ENCODE measurements at places on chromosomes 5 and 9.

- DNase-seq = peak; percentile 43
Observed at GRCh38 chr5:5497152-5497788, 74.8 kb downstream of the ICE1 start.

DNA sequence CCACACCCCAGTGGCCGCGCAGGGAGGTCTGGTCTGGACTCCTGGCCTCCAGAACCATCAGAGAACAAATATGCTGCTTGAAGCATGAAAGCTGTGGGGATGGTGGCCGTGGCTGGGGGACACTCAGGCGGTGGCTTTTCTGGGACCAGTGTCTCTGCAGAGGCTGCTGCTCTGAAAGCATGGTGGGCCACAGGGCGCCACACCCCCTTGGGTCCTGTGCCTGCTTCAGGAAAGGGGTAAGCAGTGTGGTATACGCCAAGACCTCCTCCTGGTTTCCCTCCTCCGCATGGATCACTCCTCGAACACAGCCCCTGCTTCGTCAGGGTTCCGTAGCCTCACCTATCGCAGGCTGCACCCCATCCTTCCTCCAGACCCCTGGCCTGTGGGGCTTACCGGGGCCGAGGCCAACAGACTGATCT, 19.7 kb upstream of the TERT start:
- no peak for DNase-seq

GRCh38 chr5:178376921-178377582, 144.4 kb upstream of the PHYKPL start:
- no peak for DNase-seq

- DNase-seq = no peak
Observed at GRCh38 chr5:149271716-149272563, at the start of gene AFAP1L1. Gene AFAP1L1 (plus strand): TSS chr5:149271859. CDS start chr5:149271969, 110 bp downstream.

- DNase-seq = no peak
Observed at GRCh38 chr9:70761139-70761670, 346.7 kb upstream of the KLF9 start.

- no peak for DNase-seq
Observed at GRCh38 chr9:87157366-87158031, 210.2 kb upstream of the GAS1 start.

GRCh38 chr9:124020520-124021384, 9.2 kb downstream of the LHX2 start:
- no peak for DNase-seq

DNA sequence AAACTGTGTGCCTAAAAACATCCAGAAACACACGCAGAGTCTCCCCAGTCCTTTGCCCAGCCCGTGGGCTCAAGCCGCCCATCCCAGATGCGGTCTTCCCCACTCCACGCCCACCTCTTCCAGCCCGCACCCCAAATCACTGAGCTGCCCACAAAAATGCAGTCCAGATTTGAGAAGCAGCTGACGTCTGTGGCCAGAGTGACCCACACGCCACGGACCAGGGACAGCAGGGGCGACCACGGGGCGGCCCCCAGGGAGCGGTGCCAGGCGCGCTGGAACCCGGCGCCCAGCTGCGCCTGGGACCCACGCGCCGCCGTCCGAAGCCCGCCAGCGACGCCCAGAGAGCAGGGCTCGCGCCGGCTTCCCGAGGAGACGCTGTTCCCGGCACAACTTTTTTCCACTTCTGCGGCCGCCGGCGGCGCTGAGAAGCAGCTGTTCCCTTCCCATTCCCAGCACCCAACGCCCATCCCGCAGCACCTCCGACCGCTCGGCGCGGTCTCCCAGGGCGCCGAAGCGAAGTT, 674 bp downstream of the LHFPL2 start:
- no peak for DNase-seq

DNA sequence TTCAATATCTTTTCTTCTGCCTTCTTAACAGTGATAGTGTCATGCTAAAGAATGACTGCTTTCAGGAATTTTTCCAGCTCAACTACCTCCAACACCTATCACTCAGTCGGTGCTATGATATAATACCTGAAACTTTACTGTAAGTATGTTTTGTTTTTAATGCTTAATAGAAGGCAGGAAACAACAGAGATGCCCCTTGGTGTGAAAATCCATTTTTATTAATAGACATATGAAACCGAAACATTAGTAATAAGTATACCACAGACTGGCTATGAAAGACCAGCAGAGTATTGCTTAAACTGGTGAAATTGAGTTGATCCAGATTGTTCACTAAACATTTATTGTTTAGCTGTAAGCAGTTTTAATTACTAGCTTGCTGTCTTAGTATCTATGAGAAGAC, 25.2 kb downstream of the SKP2 start:
- DNase-seq = no peak

DNA sequence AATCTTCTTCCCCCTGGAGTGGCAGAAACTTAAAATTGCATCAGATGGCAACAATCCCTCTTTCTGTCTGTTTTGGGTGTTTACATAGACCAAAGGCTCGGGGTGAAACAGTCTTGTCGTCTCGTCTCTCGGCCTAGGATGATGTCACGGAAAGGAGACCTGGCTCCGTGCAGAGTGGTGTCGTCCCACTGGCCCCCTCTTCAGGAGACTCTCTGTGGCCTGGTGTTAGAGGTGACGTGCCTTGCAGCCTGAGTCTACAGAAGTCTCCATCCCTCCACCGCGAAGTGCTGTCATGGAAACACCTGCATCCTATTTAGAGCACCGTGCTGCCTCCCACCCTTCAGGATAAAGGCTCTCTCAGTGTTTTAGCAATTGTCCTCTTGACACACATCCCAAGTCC, 409.7 kb downstream of the IRX1 start:
- DNase-seq = no peak
